ENCODE measurements at places on chromosomes 3 and 15.

GRCh38 chr3:17258823-17259436, 374.2 kb downstream of the PLCL2 start:
- peak; percentile 83 for DNase-seq

- peak; percentile 81 for DNase-seq
Observed at GRCh38 chr3:196740481-196741248, 1.0 kb downstream of the PAK2 start.

GRCh38 chr15:64969401-64969800, 20.3 kb downstream of the SPG21 start:
- no peak for DNase-seq

- DNase-seq, result no peak
Observed at GRCh38 chr15:60135961-60136360, 131.8 kb downstream of the FOXB1 start.

DNA sequence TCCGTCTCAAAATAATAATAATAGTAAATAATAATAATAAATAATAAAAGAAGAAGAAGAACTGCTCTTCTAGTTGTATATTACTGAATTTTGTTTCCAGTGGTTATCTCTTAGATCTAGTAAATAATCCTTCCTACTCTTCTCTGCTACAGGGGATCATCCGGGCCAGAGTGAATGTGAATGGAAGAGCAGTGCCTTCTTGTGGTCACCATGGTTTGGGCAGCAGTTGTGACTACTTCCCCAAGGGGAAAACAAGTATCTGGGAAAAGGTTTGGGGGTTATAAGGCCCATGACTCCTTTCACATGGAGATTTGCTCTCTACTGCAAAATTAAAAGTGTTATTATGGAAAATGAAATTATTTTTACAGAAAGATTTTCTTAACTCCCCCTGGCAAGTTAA, 5.5 kb upstream of the OR5K1 start:
- no peak for DNase-seq

DNA sequence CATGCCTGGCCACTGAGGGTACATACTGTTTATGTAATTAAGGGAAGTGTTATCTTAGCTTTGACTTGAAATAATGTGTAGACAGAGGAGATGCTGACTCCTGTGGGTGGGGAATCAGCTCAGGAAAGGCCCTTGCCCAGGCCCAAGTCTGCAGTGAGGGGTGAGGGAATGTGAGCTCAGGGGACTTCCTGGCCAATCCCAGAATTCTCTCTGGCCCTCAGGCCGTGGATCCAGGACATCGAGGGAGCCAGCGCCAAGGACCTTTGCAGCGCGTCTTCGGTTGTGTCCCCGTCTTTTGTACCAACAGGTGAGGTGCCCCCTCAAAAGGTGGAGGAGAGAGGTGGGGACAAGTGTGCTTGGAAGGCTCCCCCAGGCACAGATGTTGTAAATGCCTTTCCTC, 6.4 kb downstream of the CIB1 start:
- DNase-seq, result no peak

GRCh38 chr3:192281207-192281880, 446.0 kb downstream of the FGF12 start:
- DNase-seq, result no peak

DNA sequence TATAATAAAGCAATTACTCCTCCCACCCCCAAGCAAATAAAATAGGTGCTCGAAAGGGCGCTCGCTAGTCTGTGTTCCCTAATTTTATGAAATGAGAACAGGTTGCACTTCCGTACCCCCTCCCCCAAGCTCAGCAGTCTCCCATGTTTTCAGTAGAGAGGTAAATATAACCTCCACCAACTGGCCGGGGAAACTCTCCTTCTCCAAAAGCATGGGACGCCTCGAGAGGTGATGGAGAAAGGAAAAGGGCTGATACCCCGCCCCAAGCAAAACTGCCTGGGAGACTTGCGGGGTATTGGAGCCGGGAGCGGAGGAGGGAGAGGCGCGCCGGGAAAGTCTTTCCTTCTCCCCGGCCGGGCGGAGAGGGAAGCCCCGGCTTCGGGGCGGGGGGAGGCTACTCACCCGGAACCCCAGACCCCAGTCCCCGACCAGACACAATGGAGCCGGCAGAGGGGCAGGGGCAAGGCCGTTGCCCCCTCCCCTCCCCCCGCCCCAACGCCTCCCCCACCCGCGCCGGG, 605 bp downstream of the DCUN1D1 start:
- peak; percentile 88 for DNase-seq

- DNase-seq, result no peak
Observed at GRCh38 chr3:80068459-80068858, 300.7 kb upstream of the ROBO1 start.

- DNase-seq, result no peak
Observed at GRCh38 chr3:161212171-161212771, 8.8 kb upstream of the NMD3 start.

GRCh38 chr3:99413504-99413903, 224.9 kb upstream of the COL8A1 start:
- DNase-seq, result no peak

DNA sequence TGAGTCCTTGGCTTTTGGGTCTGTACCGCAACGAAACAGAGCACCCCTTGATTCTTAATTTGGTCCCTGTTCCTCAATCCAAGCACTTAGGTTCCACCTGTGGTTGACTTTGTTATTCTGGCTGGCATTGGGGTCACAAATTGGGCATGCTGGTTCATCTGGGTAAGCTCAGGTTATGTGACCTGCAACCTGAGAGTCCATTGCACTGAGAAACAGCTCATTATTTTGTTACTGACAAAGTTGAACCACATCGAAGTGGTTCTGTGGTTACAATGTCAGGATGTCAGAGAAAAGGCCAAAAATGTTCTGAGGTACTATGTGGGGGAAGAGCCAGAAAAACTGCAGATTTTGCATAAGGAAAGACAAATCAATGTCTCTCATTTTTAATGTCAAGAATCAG, 74.2 kb downstream of the ZNF621 start:
- DNase-seq, result no peak

- DNase-seq, result no peak
Observed at GRCh38 chr3:101779822-101780381, 891 bp downstream of the NXPE3 start.

GRCh38 chr15:48085591-48085930, 35.2 kb upstream of the SLC24A5 start:
- no peak for DNase-seq

DNA sequence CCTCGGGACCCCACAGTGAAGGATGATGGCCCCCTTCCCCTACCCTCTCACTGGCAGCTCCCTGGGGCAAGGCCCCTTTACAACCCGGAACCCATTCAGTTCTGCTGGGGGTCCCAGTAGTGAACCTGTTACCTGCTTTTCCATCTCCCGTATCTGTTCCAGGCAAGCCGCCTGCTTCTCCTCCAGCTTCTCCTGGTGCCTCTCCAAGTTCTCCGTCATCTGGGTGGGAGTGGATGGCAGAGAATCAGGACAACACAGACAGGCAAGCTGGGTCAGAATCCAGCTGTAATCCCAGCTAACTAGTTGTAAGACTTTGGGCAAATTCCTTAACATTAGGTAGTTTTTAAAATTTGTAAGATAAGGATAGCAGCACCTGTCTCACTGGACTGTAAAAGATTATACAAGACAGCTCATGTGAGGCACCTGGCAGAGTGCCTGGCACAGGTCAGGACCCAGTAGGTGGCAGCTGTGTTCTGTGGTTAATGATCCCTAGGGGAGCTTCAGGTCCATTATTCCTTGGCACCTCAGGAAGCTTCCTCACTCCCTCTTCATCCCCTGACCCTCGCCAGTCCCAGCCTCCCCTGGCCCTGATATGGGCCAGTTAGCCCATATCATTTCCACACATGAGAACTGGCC, 6.4 kb upstream of the ANKRD63 start:
- no peak for DNase-seq

DNA sequence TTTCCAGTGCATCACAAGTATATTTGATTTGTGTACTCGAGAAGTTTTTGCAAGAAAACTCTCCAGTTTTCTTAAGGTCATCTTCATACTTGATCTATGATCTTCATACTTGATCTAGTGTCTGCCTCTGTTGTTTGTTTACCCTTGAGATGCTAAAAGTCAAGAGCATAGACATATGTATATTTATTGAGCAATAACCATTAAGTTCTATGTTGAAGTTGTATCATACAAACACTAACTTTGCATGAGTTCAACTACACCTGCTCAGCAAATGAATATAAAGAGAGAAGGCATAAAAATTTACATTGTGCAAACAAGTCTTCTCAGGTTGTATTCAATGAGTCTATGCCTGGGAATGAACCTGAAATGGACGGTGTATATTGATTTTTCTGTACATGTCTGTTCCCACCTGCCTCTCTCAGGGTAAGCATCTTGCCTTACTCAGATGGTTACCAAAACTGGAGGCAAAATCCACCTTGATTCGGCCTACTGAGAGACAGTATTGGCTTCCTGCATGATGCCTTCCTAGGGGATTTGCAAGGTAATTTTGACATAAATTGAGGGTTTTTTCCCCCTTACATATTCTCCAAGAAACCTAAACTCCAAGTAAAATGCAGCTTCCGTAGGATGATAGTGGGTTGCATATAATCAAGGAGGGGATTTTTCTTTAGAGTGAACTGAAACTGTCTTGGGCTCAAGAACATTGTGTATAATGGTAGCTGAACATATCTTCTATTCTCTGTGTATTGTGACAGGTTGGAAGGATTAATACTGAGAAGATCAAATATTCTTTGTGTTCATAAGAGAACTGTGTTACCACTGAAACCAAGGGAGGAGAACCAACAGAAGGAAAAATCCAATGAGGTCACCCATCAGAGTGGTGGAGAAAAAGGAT, 110.4 kb downstream of the FILIP1L start:
- DNase-seq, result no peak

GRCh38 chr3:185926445-185926844, 11.4 kb downstream of the TRA2B start:
- peak; percentile 44 for DNase-seq

DNA sequence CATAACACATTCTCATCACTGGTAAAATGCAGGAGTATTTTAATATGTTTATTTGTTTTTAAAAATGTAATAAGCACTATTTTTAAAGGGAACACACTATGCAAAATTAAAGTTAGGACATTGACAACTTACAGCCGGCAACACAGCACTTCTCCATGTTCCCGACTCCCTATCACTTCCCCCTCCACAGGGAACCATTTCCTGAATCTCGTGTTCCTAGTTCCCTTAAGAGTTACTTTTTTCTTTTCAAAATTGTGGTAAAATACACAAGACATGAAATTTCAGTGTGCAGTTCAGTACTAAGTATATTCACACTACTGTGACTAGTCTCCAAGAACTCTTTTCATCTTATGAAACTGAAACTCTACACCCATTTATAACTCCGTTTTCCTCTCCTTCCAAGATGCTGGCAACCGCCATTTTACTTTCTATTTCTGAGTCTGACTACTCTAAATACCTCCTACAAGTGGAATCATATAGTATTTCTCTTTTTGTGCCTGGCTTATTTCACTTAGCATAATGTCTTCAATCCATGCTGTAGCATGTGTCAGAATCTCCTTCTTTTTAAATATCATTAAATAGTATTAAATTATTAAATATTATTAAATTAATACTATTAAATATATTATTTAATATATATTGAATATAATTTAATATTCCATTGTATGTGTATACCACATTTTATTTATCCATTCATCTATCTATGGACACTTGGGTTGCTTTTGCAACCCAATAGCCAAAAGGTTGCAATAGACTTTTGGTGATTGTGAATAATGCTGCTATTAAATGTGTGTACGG, 25.9 kb upstream of the UBE2Q2 start:
- DNase-seq, result no peak

- DNase-seq, result peak; percentile 80
Observed at GRCh38 chr3:148727231-148727630, 29.5 kb downstream of the AGTR1 start.

DNA sequence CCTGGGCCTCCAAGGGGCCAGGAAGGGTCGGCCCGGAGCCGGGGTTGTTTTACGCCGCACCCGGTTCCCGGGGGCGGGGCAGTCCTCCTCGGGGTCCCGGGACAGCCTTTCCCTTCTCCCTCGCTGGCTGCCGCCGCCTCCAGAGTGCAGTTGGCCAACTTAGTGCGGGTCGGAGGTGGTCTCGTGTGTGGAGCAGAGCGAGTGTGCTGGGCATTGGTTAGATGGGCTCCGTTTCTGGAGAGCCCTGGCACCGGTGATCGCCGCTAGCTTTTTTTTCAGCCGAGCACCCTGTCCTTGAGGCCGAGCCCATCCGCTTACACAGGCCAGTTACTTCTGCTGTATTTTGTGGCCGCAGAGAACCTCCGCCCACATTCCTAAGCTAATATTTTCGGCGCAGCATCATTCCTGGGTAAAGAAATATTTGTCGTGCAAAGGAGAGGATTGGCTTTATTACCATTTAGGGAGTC, 585 bp downstream of the KIF23 start:
- DNase-seq, result peak; percentile 67

- no peak for DNase-seq
Observed at GRCh38 chr3:134087060-134087974, 57.6 kb upstream of the SLCO2A1 start.

- DNase-seq, result peak; percentile 63
Observed at GRCh38 chr3:7977245-7978086, 524.2 kb upstream of the LMCD1 start.

GRCh38 chr3:170490828-170491560, 72.3 kb downstream of the CLDN11 start:
- DNase-seq, result peak; percentile 52

- no peak for DNase-seq
Observed at GRCh38 chr15:49023354-49023753, 22.9 kb downstream of the SECISBP2L start.

GRCh38 chr3:149933858-149934257, 36.8 kb downstream of the PFN2 start:
- no peak for DNase-seq
